ENCODE measurements at places on chromosomes 5 and 9.

DNA sequence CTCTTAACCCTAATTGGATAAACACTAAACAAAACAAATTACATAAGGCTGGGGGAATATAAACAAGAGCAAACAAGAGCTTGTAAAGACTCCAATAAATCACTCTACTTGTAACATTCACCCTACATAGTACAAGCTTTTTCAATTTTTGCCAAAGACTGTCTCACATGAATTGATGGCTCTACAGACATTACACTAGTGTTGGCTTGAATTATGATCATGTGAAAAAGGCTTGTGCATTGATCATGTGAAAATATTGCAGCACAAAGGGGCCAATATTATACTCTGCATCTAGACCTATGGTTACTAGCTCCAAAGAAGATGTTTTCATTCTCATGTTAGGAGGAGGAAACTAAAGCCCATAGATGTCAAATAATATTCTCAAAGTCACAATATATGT lies 212.6 kb downstream of the MCTP1 start:
- no peak for DNase-seq

GRCh38 chr9:9783211-9783610 lies 829.6 kb downstream of the PTPRD start:
- DNase-seq = no peak

DNA sequence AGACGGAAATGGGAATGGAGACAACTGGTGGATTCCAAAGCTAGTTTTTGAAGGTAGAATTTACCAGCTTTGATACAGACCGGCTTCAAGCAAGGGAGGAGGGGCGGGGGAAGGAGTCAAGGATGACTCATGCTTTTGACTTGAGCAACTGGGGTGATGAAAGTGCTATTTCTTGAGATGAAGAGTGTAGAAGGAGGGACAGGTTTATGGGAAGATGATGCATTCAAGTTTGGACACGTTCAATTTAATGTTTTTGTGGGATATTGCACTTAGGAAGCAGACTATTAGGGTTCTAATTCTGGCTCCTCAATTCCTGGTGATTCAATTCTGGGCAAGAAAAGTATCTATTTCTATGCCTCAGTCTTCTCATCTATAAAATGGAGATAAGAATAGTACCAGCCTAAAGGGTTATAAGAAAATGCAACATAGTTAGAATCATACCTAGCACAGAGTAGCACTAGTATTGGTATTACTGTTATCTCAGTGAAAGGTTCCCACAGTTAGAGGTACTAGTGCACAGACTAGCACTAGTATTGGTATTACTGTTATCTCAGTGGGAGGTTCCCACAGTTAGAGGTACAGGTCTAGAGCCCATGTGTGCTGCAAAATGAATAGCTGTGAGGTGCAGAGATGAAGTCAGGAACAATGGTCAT lies 4.6 kb downstream of the NIPAL4 start:
- DNase-seq = peak; percentile 99

DNA sequence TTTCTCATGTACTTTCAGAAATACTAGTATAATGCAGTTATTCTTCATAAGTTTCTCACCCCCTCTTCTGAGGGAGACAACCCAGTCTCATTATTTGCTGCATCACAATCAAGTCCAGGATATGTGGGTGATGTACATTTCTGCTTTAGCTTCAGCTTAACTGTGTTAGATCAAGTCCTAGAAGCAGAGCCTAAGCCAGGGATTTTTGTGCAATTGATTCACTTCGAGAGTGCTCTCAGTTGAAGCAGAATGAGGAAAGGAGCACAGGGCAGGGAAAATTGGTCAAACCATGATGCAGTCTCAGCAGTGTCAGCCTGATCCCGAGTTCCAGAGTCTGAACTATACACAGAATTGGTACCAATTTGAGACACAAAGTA lies 15.1 kb downstream of the HNRNPK start:
- DNase-seq = no peak

- peak; percentile 40 for DNase-seq
These were observed 185.9 kb downstream of the ERCC6L2 start for GRCh38 chr9:96061293-96061987.

- peak; percentile 27 for DNase-seq
These were observed 27.6 kb downstream of the ZNF622 start for GRCh38 chr5:16437977-16438376.

DNA sequence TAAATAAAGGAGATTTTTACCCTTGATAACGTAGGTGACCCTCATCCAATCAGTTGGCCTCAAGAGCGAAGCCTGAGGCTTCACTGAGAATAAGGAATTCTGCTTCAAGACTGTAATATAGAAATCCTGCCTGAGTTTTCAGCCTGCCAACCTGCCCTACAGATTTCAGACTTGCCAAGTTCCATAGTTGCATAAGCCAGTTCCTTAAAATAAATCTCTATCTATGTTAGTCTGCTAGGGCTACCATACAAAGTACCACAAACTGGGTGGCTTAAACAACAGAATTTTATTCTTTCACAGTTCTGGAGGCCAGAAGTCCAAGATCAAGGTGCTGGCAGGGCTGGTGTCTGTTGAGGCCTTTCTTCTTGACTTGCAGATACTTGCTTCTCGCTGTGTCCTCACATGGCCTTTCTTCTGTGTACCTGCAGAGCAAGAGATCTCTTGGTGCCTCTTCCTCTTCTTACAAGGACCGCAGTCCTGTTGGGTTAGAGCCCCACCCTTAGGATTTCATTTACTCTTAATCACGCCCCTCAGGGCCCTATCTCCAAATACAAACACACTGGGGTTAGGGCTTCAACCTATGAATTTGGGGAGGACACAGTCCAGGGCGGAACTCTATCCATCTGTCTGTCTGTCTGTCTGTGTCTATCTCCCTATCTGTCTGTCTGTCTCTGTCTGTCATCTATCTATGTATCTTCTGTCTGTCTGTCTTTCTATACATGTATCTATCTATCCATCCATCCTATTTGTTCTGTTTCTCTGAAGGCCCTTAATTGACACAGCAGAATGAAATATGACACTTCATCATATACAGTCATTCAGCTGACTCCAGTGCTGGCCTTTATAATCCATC lies 17.0 kb upstream of the CMBL start:
- no peak for DNase-seq

GRCh38 chr9:22041775-22042174 lies 32.7 kb upstream of the CDKN2B start:
- no peak for DNase-seq

GRCh38 chr9:3569529-3569928 lies 43.7 kb upstream of the RFX3 start:
- no peak for DNase-seq

GRCh38 chr5:1177826-1178528 lies 23.4 kb upstream of the SLC6A19 start:
- DNase-seq = no peak

DNA sequence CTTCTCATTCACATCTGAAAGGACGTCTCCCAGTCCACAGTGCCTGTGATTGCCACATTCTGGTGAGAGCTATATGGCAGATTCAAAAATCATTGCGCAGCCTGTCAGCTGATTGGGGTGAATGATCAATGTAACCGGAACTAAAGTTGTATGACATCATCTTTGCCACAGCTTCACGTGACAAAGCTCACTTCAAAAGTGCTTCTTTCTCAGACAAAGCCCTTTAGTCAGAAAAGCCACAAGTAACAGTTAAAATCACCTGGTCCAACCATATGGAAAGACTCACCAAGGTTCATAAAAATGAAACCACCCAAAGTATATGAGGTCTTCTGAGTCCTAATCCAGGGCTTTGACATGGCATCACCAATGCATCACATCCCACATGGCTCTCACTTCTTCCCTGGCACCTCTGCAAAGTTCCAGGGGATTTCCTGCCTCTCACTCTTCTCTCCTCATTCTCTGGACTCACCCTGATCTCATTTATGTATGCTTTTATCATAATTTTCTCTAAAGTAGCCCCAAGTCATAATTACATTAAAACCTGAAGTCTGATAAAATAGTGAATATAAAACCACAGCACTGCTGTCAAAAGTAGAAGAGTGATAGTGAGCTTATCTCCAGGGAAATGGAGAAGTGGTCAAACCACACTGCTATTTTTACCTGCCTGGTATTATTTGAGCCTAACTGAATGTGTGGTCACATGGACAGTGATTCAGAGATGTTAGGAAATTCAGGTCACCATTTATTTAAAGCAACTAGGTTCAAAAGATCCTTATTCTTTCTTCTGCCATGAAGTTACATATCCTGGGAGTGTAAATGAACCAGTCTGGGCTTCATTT lies 193.1 kb upstream of the PTGER4 start:
- no peak for DNase-seq

- no peak for DNase-seq
These were observed 69.7 kb upstream of the SH3GL2 start for GRCh38 chr9:17509151-17509550.

DNA sequence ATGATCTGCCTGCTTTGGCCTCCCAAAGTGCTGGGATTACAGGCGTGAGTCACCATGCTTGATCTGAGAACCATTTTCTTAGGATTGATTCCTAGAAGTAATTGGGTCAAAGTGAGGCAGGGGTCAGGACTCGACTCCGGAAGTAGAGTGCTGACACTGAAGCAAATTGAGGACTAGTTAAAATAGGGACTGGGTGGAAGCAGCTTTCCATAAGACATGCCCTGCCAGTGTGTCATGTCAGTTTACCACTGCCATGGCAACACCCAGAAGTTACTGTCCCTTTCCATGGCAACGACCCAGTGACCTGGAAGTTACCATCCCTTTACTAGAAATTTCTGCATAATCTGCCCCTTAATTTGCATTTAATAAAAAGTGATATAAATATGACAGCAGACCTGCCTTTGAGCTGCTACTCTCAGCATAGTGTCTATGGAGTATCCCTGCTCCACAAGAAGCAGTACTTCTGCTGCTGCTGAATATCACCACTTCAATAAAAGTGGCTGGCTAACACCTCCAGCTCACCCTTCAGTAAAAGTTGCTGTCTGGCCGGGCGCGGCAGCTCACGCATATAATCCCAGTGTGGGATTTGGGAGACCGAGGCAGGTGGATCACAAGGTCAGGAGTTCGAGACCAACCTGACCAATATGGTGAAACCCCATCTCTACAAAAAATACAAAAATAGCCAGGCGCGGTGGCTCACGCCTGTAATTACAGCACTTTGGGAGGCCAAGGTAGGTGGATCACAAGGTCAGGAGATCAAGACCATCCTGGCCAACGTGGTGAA lies 47.8 kb upstream of the JADE2 start:
- DNase-seq = peak; percentile 17

GRCh38 chr5:40995801-40996586 lies 75.1 kb downstream of the MROH2B start:
- peak; percentile 17 for DNase-seq

DNA sequence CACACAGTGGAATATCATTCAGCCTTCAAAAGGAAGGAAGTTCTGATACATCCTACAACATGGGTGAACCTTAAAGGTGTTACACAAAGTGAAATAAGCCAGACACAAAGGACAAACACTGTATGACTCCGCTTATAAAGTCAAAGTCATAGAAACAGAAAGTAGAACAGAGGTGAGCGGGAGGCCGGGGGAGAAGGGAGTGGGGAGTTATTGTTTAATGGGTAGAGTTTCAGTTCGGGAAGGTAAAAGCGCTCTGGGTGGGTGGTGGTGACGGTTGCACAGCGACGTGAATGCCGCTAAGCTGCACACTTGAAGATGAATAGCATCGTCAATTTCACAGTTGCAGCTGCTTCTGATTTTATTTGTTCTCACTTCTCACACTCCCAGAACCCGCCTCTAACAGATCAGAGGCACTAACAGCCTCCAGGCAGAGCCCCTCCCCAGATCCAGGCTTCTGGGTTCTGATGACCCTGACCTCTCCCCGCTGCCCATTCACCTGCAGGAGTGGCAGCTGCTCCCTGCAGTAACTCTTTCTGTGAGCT lies 34.1 kb downstream of the BNIP1 start:
- DNase-seq = no peak

GRCh38 chr9:6714176-6714575 lies 43.6 kb upstream of the KDM4C start:
- DNase-seq = no peak

- no peak for DNase-seq
These were observed 72.5 kb downstream of the LIFR start for GRCh38 chr5:38483805-38484398.

DNA sequence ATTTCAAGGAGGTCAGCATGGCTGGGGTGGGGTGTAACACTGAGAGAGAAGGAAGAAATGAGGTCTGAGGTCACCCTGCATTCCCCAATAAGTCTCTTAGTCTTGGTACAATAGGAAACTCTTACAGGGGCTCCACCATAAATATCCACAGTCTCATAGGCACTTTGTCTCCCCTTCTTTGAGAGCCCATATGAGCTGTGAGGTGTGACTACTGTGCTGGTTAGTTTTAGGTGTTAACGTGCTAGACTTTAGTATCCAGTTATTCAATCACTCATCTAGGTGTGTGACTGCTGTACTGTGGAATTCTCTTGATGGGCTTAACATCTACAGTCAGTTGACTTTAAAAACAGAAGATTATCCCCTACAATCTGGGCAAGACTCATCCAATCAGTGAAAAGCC lies 378.1 kb upstream of the RFX3 start:
- no peak for DNase-seq

DNA sequence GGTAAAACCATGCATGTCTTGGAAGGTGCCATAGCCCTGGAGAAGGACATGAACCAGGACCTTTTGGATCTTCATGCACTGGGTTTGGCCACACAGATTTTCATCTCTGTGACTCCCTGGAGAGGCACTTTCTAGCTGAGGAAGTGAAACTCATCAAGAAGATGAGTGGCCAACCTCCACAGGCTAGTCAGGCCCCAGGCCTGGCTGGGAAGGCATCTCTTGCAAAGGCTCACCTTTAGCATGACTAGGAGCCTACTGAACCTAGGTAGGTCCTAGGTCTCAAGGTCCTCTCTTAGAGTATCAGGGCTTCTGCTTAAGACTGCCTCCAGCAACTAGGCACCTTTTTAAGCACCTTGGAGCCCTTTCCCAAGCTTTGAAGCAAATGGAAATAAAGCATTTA lies 1448.7 kb upstream of the ACO1 start:
- no peak for DNase-seq

GRCh38 chr5:15791859-15792258 lies 291.9 kb downstream of the FBXL7 start:
- no peak for DNase-seq

DNA sequence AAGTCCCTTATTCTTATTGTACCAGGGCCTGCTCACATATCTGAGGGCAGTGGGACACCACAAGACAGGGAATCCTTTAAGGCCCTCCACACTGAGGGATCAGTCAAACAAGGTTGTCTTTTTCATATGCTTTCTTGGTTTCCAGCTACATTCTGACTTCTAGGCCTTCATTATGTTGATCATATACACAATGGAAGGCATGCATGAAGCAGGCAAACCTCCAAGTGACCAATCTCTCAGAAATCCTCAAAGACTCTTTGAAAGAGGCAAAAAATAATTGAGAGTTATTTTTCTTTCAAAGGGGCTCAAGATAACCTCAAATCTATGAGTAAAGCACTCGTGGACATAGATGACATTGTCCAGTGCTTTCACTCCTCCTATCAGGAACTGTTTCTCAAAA lies 1195.9 kb upstream of the ACO1 start:
- no peak for DNase-seq

DNA sequence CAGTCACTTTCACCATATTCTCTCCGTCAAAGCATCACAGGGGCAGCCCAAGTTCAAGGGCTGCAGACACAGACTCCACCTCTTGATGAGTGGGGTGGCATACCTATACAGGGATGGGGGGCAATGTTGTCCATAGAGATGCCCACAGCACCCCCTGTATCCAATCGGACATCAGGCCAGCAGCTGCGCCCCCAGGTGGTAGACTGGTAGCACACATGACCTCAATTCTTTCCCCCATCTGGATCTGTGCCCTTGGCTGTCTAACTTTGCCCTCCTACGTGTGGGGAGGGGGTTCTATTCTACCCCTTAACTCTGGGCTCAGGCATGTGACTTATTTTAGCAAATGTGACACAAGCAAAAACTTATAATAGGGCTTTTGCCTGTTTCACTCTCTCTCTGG lies 84.0 kb upstream of the SLC25A48 start:
- peak; percentile 32 for DNase-seq

All from MCF 10A (cell line).